Daoy (cell line): ENCODE measurements at places on chromosomes 3 and 15. TPM values are rescaled to one million over a fixed set of nuclear protein-coding genes. Genes with fewer than 3 reads are reported as not detected.

SMC4 gene
- total RNA-seq = 140 and 152 TPM in 2 replicates

GRAMD1C gene
- total RNA-seq = 11.7 and 22.1 TPM in 2 replicates

SLC22A14 gene
- total RNA-seq = 0.39 TPM in 1 of 2 replicates, not detected in the other

CCR3 gene
- not detected in 2 replicates for total RNA-seq

OR4F15 gene
- not detected in 2 replicates for total RNA-seq

GJD2 gene
- not detected in 2 replicates for total RNA-seq

LRTM1 gene
- total RNA-seq = not detected in 2 replicates

MYO1E gene
- 92.3 and 97.3 TPM in 2 replicates for total RNA-seq

AMOTL2 gene
- 99.8 and 102 TPM in 2 replicates for total RNA-seq

MRPS11 gene
- total RNA-seq = 19.6 and 24.2 TPM in 2 replicates

GOLGA8N gene
- 0.23 and 0.51 TPM in 2 replicates for total RNA-seq

ADPRH gene
- 0.86 and 2.5 TPM in 2 replicates for total RNA-seq

EID1 gene
- 197 and 267 TPM in 2 replicates for total RNA-seq

NRG4 gene
- total RNA-seq = 0.15 and 0.34 TPM in 2 replicates

EHD4 gene
- 21.9 and 26.9 TPM in 2 replicates for total RNA-seq

P2RY14 gene
- total RNA-seq = not detected in 2 replicates

STAC gene
- 3.5 and 8.0 TPM in 2 replicates for total RNA-seq

MYD88 gene
- total RNA-seq = 4.4 and 8.1 TPM in 2 replicates

PTPN9 gene
- 20.8 and 21.2 TPM in 2 replicates for total RNA-seq

KLHL40 gene
- total RNA-seq = not detected in 2 replicates
